ENCODE measurements at places on chromosomes 16 and 17.

- DNase-seq, result no peak
Observed at GRCh38 chr17:67392111-67392510, 15.0 kb downstream of the PITPNC1 start.

GRCh38 chr17:57721967-57722703 lies 23.0 kb downstream of the CCDC182 start:
- no peak for DNase-seq

GRCh38 chr16:17921357-17921978 lies 415.1 kb downstream of the NPIPA8 start:
- DNase-seq, result peak; percentile 52

DNA sequence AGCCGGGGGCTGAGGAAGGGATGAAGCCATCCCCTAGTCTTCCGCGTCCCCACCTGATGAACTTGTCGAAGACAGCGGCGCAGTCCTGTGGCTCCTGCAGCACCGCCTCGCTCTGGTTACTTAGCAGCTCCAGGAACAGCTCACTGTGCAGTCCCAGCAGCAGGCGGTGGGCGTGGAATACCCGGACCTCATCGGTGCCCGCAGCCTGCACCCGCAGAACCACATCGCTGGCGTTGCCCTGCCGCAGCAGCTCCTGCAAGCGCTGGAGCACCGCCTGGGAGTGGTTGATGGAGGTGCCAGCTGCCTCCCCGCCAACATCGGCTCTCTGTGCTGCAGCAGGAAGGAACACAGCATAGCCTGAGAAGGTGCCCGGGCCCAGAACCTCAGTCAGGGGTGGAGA lies 1.8 kb downstream of the BTBD17 start:
- no peak for DNase-seq
